Mammary epithelial cell (primary cell): ENCODE measurements at places on chromosomes 6 and 20. TPM values are rescaled to one million over a fixed set of nuclear protein-coding genes. Genes with fewer than 3 reads are reported as not detected.

SALL4 gene
- under 0.01 TPM for total RNA-seq

LY6G6C gene
- total RNA-seq = 0.45 TPM in 1 of 2 replicates, not detected in the other

C6orf58 gene
- not detected for total RNA-seq

RAB5IF gene
- total RNA-seq = 61.8 TPM

RAET1G gene
- total RNA-seq = 6.3 TPM

TPD52L2 gene
- total RNA-seq = 150 and 161 TPM in 2 replicates

MCCD1 gene
- not detected in 2 replicates for total RNA-seq

HRH3 gene
- total RNA-seq = not detected

OPRM1 gene
- total RNA-seq = not detected in 2 replicates

TNFRSF6B gene
- total RNA-seq = 34.8 and 76.5 TPM in 2 replicates

MYMX gene
- not detected in 2 replicates for total RNA-seq

SLC17A9 gene
- 0.67 TPM for total RNA-seq

HLA-G gene
- total RNA-seq = 0.33 TPM

CLPSL2 gene
- not detected for total RNA-seq

PABPC1L gene
- total RNA-seq = 62.7 and 99.6 TPM in 2 replicates

BMP7 gene
- total RNA-seq = 2.0 TPM

SLC4A11 gene
- total RNA-seq = 10.0 and 20.1 TPM in 2 replicates

SYNE1 gene
- total RNA-seq = 87.7 TPM

RBBP8NL gene
- total RNA-seq = 0.14 TPM in 1 of 2 replicates, not detected in the other

CAPN11 gene
- total RNA-seq = not detected in 2 replicates

MMP24 gene
- 0.08 and 0.12 TPM in 2 replicates for total RNA-seq

RGS17 gene
- total RNA-seq = 0.50 TPM

HLA-DRB5 gene
- total RNA-seq = not detected

GPR6 gene
- total RNA-seq = not detected in 2 replicates

GRM4 gene
- under 0.01 TPM for total RNA-seq

ZBTB24 gene
- 10.0 TPM for total RNA-seq

APCDD1L gene
- total RNA-seq = 1.4 and 3.6 TPM in 2 replicates

CAP2 gene
- 8.4 and 8.6 TPM in 2 replicates for total RNA-seq
